Testis (tissue), 5 donors: ENCODE measurements at places on chromosomes 1 and 21.

DNA sequence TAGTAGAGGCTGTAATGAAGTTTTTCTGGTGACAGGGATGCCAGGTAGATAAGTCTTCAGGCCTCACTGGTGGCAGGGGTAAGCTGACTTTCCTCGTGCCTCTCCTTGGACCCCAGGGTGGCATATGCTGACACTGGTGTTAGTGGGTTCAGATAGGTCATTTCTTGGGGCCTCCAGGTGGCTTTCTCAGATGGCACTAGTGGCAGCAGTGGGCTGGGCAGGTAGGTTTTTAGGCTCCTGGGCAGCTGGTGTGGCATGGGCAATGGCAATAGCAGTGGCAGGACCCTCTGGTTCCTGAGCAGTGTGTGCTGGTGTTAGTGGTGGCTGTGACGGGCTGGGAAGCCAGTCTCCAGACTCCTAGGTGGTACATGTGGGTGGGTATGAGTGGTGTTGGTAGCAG lies 140.3 kb downstream of the PTBP2 start:
- DNase-seq = no peak

DNA sequence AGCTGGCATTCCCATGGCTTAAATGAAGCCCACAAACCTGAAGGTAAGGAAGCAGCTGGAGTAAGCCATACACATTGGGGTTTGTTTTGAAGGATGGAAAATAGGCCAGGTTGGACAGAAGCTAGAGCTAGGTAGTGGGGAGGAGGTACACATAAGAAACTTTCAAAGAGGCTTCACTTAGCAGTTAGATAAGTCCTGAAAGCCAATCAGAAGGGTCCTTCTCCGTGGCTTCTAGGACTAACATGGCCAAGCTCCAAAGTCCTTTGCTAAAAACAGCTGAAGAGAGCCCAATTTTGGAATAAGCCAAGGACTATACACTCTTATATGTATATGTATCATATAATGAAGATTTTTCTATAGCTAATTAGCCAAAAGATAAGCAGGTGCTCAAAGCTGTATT lies 1.8 kb downstream of the EYA3 start:
- no peak for DNase-seq

DNA sequence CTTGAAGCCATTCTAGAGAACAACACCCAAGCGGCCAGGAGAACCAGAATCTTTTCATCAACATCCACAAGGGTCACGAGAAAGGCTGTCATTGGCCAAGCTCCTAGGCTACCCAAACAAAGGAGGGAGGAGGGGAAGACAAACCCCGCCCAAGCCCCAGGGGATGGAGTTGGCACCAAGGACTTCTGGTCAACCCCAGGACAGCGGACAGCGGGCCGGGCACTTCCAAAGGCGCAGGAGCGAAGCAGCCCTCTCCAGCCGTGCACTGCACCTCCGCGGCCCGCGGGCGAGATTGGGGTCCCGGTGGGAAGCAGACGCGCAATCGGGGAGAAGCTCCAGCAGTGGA lies at the start of gene CLIC6:
CLIC6 (plus strand) TSS at position 192 of the 346 bp plus-strand sequence. CDS start 395 bp downstream, outside the sequence.
- DNase-seq = no peak

DNA sequence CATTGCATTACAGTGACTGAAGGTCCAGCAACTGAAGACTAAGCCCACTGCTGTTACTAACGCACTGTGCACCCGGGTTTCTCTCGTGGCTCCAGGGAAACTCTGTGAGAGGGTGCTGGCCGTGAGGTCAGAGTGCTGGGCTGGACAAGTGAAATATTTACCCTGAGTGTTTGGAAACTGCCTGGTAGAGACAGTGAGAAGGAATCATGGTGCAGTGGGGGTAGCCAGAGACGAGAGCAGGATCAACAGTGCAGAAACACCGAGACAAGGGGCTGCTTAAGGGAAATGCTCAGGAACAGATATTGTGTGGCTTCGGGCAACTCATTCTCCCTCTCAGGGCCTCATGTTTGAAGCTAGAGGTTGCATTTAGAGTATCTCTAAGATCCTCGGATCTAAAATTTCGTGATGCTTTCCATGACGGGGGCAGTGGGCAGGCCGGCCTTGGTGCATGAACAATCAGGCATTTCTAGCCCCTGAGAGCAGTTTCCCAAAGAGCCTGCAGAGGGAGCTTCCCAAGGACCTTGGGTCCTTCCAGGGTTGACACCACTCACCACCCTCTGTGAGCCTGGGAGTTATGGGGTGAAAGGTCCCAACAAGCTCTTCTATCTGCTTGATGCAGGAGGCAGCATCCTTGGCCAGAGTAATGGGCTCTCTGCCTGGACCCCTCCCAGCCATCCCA lies 9.7 kb downstream of the CD2 start:
- DNase-seq = peak; percentile 20

GRCh38 chr1:185573677-185574076 lies 160.5 kb upstream of the HMCN1 start:
- no peak for DNase-seq

DNA sequence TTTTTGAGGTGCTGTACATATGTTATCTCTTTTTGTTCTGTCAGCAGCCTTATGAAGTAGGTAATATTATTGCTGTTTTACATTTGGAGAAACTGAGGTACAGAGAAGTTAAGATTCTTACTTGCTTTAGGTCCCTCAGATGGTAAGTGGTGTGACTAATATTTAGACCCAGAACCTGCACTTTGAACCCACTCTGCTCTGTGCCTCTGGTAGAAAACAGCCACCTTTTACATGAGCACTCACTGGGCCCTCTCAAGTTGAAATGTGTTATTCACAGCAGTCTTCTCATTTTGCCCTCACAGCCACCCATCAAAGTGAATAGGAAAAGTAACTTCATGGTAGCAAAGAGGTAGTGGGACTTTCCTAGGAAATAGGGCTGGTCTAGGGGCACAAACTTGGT lies 4.7 kb downstream of the NSUN4 start:
- DNase-seq = no peak

DNA sequence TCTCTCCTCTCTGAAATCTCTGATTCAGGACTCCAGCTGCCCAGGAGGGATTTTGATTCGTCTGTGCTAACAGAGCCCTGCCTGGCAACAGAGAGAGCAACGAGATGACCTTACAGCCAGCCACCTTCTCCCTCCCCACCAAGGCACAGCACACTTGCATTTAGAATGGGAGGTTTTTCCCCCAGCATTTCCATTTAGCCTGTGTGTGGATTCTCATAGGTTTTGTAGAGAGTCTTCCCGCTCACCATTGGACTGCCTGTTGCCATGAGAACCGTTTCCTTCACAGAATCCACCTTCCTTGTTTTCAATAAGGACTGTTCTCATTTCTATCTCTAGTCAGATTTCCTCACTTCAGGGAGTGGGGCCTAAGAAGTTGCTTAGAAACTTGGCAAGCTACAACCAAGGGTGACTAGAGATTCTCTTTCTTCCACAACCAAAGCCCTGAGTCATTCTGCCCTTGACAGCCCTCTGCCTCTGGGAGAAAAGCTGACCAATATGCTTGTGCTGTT lies 5.8 kb upstream of the IKBKE start:
- no peak for DNase-seq

GRCh38 chr1:41769068-41769467 lies 149.7 kb downstream of the HIVEP3 start:
- no peak for DNase-seq
